ENCODE measurements at places on chromosomes 1 and 21.

DNA sequence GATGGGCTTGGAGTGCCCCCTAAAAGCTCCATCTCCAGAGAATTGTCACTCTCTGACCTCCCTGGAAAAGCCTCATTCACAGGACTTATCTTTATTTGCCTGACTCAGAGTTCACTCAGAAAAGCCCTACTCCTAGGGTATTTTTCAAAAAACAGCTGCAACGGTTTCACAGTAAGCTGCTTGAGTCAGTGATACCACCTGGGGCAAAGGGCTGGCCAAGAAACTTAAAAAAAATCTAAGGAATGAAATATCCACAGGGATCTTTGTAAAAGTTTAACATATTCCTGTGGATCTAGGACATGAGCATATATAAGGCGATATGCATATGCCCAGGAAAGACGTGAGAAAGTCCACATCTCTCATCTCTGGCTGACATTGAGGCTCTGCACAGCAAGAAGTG, 33.8 kb upstream of the TSPAN2 start:
- DNase-seq = no peak

DNA sequence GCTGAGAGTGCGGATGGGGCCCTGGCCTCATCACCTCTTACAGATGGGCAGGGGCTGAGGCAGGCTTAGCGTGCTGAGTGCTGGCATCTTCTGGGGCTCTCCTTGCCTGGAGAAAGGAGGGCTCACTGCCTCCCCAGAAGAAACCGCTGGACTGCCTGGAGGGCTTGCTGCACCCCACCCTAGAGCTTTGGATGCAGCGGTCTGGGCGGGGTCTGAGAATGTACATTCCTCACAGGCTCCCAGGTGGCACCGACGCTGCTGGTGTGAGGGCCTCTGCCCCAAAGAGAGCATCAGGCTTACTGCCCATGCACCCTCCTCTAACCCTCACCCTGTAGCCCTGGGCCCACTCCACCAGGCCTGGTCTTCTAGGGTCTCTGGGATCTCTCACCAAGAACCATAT, 51.1 kb downstream of the RAP1GAP start:
- no peak for DNase-seq

DNA sequence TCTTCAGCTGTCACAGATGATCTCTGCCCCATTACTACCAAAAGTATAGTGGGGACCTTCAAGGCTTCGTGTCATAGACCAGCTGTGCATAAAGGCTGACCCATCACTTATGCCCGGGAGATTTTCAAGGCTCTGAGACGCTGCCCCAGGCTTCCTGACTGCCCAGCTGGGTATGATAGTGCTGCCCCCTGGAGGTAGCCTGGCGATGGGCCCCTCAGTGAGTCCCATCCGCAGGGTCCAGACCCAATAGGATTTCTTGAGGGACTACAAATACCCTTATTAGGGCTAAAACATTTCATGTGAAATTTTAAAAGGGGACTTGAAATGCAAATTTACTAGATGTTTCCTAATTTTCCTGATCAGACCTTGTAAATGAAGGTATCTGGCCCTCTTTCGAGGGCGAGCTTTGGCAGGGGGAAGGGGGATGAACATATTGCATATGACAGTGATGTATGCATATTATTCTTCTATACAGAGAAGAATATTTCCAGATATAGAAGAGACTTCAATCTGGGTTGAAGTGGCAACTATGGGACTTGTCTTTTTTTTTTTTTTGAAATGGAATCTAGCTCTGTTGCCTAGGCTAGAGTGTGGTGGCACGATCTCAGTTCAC, 11.7 kb upstream of the FCMR start:
- DNase-seq = peak; percentile 80

GRCh38 chr1:247331525-247332214, at the start of gene ZNF496:
Gene ZNF496 (minus strand): TSS chr1:247331867. CDS start chr1:247329578, 2,289 bp downstream.
- DNase-seq = peak; percentile 77

DNA sequence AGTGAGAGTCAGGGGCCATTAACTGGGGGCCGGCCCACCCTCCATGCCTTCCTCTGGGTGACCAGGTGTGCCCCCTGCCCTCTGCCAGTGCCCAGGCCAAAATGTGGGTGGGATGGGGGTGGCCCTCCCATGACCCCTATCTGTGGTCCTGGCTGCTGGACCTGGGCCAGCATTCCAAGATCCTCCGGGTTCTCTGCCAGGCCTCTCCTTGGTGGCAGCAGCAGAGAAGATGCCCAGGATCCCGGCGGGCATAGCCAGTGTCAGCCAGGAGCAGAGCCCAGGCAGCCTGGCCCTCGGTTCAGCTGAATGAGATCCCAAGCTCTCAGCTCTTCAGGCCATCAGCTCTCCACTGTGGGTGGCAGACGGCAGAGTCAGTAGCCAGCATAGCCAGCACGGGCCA, 31.3 kb upstream of the ACTRT2 start:
- DNase-seq = no peak

DNA sequence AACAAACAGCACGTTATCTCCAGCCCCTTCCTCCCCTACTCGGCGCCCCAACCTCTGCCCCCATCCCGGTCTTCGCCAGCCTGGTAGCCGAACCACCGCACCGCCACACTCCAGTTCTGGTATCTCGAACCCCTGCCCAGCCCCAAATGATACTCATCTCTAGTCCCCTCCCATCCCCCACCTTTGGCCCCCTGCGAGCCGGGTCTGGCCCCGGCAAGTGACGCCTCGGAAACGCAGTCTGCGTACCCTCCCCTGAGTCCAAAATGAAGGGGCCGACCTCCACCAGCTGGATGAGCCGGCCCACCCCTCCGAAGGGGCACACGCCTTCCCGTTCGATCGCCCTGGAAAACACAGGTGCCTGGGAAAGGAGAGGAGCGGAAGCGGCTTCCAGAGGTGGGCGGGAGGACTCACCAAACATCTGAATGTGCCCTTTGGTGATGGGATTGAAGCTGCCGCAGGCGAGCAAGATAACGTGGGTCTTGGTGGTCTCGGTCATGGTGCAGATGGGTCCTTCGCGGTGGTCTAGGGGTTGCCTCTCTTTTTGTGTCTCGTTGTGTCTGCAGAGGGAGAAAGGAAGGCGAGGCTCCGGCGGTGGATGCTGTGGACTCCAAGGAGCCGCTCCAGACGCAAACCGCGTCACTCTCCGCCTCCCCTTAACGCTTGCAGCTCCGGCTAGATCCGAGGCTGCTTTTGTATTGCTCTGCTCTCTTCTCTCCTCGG, at the start of gene NMNAT2:
NMNAT2 (minus strand) TSS at position 609 of the 720 bp plus-strand sequence; CDS start at position 496, 113 bp downstream.
- DNase-seq = peak; percentile 18

GRCh38 chr1:108897865-108898720, 21.3 kb downstream of the GPSM2 start:
- no peak for DNase-seq

GRCh38 chr1:81296601-81297000, 504.1 kb upstream of the ADGRL2 start:
- DNase-seq = no peak

DNA sequence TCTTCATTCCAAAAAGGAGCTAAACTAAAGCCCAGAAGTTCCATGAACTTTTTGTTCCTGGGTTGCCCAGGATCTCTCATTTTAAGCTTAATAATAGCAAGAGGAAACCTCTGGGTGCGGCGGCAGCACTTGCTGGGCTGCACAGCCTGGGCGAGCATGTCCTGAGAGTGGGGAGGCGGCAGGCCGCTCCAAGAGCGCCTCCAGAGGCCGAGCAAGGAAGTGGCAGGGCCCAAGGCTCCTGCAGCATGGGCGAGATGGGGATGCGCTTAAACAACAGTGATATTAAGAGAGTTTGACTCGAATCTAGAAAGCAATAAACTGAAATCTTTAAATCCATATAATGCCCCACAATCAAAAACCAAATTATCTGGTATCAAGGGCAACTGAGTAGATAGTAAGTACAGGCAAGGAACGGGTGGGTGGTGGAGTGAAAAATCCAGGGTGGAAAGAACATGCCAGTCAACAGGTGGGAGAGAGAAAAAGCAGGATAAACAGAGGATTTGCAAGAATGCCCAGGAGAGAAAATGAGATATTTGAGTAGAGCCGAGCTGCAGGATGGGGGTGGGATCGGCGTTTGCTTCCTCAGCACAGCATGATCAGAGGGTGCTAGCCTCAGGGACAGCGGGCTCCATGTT, 14.1 kb upstream of the TNR start:
- peak; percentile 30 for DNase-seq

- DNase-seq = no peak
Measured at GRCh38 chr21:42431196-42431595, 27.5 kb downstream of the UBASH3A start.

- no peak for DNase-seq
Measured at GRCh38 chr1:23214640-23215039, 2.7 kb downstream of the HTR1D start.

GRCh38 chr1:25051504-25051903, 121.4 kb upstream of the RUNX3 start:
- no peak for DNase-seq

GRCh38 chr1:226369110-226369509, 38.8 kb downstream of the PARP1 start:
- no peak for DNase-seq

DNA sequence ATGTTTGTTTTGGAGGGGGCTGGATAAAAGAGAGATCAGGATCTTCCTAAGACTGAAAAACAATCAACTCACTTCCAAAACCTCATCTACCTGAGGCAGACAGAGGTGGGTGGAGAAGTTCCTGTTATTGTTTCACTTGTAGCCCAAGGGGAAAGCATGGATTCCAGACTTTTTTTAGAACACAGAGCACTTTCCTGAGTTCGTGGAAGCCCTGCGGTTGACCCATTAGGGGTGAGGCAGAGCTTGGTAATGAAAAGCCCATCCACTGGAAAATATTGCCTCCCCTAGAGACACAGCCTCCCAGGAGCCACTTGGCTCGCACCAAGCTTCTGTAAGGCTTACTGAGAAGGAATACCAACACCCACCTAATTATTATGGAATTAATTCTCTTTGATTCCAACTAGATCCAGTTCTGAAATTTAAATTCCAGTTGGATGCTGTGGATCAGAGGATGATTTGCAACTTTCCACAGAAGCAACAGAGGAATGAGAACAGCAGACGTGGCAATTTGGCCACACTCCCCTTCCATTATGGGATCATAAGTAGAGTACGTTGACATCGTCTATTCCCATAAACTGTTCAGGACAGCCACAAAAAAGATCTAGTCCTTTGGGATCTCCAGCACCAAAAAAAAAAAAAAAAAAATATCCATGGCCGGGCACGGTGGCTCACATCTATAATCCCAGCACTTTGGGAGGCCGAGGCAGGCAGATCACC, 4.1 kb upstream of the PEF1 start:
- DNase-seq = no peak

DNA sequence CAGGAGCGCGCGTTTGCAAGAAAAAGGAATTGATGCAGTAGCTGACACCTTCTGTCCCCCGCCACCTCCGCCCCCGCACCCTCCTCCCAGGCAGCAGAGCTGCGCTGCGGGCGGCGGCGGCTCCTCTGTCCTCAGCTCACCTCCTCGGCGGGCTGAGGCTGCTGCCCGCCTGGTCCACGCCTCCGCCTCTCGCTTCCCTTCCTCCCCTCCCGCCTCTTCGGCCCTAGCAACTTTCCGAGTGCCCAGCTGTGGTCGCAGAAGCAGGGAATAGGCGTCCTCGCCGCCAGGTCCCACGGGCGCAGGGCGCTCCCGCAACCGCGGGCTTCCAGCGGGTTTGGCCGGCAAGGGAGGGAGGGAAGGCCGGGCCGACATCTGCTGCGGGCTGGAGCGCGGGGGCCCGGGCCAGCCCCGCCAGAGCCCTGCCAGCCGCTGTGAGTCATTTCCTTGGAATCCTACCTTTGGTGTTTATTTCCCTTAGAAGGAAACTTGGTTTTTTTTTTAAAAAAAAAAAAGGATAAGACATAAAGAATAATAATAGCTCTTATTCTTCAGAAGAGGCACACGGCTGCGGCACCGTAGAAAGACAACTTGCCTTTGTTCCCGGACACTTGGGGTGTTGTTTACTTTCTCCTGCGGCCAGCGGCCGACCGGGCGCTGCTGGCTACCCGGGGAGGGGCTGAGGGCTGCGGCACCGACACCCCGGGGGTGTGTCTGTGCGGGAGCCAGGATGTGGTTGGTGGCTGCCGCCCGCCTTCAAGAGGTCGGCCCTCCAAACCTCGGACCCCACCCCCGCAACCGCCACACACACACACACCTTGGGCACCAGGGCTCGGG, 1.1 kb downstream of the SERTAD4 start:
- peak; percentile 30 for DNase-seq

- peak; percentile 85 for DNase-seq
Measured at GRCh38 chr1:116817582-116818064, 63.4 kb downstream of the CD2 start.

- no peak for DNase-seq
Measured at GRCh38 chr1:28326984-28327383, 1.9 kb upstream of the MED18 start.

DNA sequence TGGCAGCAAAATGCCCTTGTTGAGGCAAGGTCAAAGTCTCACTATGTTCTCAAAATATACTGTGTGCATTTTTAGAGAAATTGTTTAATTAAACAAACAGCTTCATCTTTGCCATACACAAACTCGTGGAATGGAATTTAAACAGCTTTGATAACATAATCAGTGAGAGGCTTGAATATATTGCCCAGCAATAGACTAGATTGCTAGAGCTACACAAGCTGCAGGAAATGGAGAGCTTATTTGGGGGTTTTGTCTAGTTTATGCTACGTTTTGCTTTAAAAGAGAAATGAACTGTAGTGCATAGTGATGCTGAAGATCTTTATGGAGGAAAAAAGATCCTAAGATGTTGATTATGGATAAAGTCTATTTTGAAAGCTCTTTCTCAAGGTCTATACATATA, 166.8 kb upstream of the HMCN1 start:
- no peak for DNase-seq

DNA sequence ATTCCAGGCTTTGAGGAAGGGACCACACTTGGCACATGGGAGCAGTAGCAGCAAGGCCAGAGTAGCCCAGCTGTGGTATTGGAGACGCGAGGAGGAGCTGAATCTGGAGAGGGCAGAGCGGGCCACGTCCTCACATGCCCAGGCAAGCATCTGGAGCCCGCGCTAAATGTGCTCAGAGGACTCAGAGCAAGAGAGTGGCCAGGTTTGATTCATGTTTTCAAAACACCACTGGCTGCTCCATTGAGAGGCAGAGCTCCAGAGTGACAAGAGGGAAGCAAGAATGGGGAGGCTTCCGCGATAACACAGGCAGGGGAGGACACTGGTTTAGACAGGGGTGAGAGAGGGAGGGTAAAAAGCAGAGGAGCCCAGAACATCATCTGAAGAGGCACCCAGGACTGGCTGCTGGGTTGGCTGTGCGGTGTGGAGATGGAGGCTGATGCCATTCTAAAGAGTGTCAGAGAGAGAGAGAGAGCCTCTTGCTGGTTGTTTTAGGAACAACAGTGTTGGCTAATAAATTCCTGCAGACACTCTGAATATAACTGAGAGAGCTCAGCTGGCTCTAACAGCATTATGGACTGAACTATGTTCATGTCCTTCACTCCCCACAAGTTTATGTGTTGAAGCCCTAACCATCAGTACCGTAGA, 32.3 kb downstream of the RCAN1 start:
- no peak for DNase-seq

All from activated T-cell treated with anti-CD3 and anti-CD28 coated beads, Interleukin-2, amount 50 U/mL, for 48 hours (primary cell).